ENCODE measurements at places on chromosomes 2 and 18. TPM values are rescaled to one million over a fixed set of nuclear protein-coding genes. Genes with fewer than 3 reads are reported as not detected.

GRCh38 chr2:134466141-134466540 lies 212.3 kb downstream of the MGAT5 start:
- H3K27me3 ChIP-seq: no peaks in the 10 kb centered on the region
- H3K36me3 ChIP-seq: no peaks in the 10 kb centered on the region
- H3K4me3 ChIP-seq: no peak overlapping the region

- DNase-seq: no peak
- H3K36me3 ChIP-seq: peaks cover 4% of the 10 kb centered on the region
- H3K27me3 ChIP-seq: peaks cover 5% of the 10 kb centered on the region
- H3K4me1 ChIP-seq: peaks cover 5% of the 10 kb centered on the region
- H3K4me3 ChIP-seq: no peak overlapping the region
- H3K27ac ChIP-seq: no peak overlapping the region
These were observed 11.4 kb upstream of the NPAS2 start for GRCh38 chr2:100808582-100808981.

DNA sequence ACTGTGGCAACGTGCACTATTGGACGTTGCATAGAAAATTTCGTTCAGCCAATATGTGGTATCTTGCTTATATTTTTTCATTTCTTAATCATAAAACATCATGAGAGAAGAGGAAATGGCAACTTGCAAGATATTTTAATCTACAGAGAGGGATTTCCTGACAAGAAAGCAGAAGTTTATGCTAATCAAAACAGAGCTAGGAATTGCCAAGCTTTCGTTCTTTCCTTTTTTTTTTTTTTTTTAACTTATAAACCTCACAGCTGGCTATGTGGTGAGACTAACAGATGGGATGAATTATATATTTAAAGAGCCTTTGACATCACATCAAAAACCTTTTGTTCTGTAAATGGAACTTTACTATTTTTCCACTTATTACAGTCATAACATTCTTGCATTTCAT lies 1136.9 kb upstream of the TMEFF2 start:
- H3K4me3 ChIP-seq: no peak overlapping the region
- no peak for DNase-seq
- peaks cover 15% of the 10 kb centered on the region for H3K4me1 ChIP-seq
- no peak overlapping the region for H3K27ac ChIP-seq

GRCh38 chr2:12733846-12734245 lies 17.1 kb downstream of the TRIB2 start:
- H3K27me3 ChIP-seq: no peaks in the 10 kb centered on the region
- DNase-seq: no peak
- H3K4me1 ChIP-seq: peaks cover 20% of the 10 kb centered on the region
- no peak overlapping the region for H3K27ac ChIP-seq

The PHOSPHO2 gene
- 3.0 TPM for total RNA-seq

DNA sequence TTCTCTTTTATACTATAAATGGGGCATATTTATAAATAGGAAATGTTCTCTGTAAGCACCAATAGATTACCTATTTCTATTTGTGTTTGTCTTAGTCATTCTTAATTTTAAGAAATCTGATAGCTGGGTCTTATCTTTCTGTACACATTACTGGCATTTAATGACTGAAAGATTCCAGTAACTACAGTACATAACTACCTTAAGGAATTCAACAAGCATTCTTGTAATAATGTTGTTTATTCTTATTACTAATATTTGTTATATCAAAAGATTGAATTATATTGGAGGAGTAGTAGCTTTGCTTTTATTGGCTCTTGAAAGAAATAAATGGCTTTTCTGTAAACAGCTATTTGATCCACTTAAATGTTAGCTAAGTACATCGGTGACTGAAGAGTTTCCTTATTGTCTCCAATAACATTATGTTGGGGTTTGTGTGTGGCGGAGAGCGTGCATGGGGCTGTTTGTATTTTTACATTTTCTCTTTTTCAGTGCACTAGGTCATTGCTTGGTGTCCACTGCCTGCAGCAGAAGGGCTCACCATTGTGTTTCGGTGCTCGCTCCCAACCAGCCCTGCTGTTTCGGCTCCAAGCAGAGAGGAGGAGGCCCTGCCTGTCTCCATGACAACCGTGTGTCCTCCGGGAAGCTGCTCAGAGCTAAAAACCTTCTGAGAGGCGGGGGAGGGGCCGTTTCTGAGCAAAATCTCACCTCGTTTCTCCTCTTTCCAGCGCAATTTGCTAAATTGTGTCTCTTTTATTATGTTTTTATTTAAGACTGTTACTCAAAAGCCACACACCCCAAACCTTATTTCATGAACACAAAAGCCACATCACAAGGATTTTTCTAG lies 112.5 kb upstream of the SLC38A11 start:
- no peaks in the 10 kb centered on the region for H3K27me3 ChIP-seq
- peaks cover 14% of the 10 kb centered on the region for H3K4me1 ChIP-seq
- H3K36me3 ChIP-seq: no peaks in the 10 kb centered on the region
- H3K4me3 ChIP-seq: peak overlapping the region; percentile 67
- no peak for DNase-seq
- peak overlapping the region; percentile 59 for H3K27ac ChIP-seq

DNA sequence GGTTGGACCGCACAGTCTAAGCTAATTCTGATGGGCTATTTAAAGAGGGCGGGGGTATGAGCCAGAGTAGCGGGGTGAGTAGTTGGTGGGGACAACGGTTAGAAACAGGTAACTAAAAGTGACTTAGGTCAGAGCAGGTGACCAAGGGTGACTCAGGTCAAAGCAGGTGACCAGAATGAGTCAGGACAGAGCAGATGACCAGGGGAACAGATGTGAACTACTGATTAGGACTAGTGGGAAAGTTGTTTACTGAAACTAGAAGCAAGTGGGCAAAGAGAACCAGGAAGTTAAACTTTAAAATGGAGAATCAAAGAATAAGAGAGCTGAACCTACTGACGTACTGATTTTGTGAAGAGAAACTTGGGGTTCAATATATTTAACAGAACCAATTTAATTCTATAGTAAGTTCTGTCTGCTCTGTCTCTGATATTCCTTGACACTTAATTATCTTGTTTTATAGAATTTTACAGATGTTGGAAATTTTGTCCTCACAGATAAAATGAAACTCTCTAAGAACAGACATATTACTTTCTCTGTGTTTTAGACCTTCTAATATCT lies 7.8 kb upstream of the LRRTM1 start:
- no peak for DNase-seq
- no peaks in the 10 kb centered on the region for H3K36me3 ChIP-seq
- H3K4me3 ChIP-seq: no peak overlapping the region
- no peaks in the 10 kb centered on the region for H3K4me1 ChIP-seq
